ENCODE measurements at places on chromosomes 4 and X.

- no peak for DNase-seq
Observed at GRCh38 chr4:57369446-57369845, 259.3 kb upstream of the IGFBP7 start.

DNA sequence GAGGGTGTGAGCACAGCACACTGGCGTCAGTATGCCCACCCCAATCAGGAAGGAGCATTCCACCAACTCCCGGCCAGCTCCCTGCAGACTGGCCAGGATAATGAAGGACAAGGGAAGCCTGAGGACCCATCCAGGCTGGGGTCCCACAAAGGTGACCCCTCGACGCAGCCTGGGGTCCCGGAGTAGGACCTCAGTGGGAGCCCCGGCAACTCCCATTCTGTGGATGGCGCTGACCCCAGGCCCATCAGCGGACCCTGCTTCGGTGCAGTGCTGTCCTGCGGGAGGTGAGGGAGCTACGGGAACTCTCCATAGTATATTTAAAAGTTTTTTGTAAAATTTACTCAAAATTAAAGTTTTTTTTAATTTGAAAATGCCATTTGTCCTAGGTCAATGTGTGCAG is 137.7 kb upstream of the NKX1-1 start:
- DNase-seq: no peak

- no peak for DNase-seq
Observed at GRCh38 chrX:15301924-15302323, 13.5 kb downstream of the ASB11 start.

DNA sequence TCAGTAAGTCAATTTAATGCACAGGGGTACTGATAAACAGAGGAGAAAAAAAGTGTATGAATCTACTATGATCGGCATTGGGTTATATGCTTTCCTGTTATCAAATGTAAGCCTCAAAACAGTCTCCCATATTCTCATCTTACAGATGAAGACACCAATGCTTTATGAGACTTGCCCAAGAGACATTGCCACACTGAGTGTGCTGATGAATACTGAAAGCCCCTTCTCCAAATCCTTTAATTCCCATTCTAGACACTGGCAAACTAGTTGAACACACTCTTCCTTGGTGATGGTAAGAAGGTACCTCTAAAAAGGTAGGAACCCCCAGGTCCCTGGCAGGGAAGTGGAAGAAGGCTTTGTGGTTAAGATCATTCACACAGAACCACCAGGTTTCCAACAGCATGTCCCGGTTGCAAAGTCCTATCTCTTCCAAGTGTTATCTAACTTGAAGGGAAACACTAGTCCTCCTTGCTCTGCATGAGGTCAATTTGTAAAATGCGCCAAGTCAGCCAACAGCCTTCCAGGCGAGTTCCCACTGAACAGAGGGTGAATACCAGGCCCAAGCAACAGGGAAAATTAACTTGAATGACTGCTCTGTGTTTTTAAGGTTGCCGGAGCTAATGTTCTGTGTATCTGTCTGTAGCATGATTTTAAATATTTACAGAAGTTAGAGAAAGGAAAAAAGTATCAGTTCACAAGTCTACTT is 5.1 kb downstream of the SETD7 start:
- no peak for DNase-seq

GRCh38 chr4:153365003-153365402 is 20.5 kb downstream of the MND1 start:
- DNase-seq: no peak

DNA sequence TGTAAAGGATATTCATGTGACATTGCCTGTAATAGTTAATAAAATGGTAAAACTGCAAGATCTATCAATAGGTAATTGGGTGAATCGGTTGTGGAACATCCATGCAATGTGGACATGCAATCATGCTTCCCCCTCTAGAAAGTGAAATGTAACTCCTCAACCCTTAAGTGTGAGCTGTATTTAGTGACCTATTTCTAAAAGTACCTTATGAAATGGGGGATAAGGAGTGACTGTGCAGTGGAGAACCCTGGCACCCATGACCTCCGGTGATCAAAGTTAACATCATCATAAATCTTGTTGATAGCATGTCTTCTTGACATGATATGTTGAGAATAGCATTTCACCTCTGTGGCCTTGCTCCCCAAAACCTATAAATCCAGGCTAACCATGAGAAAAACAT is 53.6 kb upstream of the PPARGC1A start:
- no peak for DNase-seq

GRCh38 chrX:14064626-14065432 is 35.1 kb upstream of the GEMIN8 start:
- no peak for DNase-seq

DNA sequence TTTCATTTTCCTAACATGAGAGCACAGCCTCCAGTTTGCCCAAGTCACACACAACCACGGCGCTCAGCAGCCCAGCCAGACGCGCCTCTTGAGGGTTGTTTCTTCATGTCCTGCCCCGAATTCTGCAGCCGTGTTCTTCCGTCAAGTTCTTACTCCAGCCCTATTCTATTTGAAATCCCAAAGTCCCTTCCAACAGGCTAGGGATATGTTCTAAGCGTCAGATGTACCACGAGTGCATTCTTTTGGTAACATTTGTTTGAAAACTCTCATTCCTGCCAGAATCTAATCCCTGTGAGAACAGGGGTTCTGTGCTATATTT is 23.1 kb downstream of the ACSL1 start:
- no peak for DNase-seq

GRCh38 chr4:93710101-93710846 is 118.3 kb upstream of the ATOH1 start:
- no peak for DNase-seq
